ENCODE measurements at places on chromosomes 12 and 14. TPM values are rescaled to one million over a fixed set of nuclear protein-coding genes. Genes with fewer than 3 reads are reported as not detected.

GRCh38 chr12:1719139-1719538 is 28.3 kb downstream of the ADIPOR2 start:
- DNase-seq = no peak

Gene PXMP2
- polyA plus RNA-seq = 71.5 TPM

Gene TPH2
- polyA plus RNA-seq = 0.25 TPM

GRCh38 chr12:129063600-129063999 is 210.3 kb downstream of the GLT1D1 start:
- DNase-seq = no peak

Gene WNT5B
- polyA plus RNA-seq = 8.1 TPM

Gene CRACR2A
- 1.3 TPM for polyA plus RNA-seq

- no peak for DNase-seq
Measured at GRCh38 chr12:48824112-48824511, 5.8 kb downstream of the CACNB3 start.

DNA sequence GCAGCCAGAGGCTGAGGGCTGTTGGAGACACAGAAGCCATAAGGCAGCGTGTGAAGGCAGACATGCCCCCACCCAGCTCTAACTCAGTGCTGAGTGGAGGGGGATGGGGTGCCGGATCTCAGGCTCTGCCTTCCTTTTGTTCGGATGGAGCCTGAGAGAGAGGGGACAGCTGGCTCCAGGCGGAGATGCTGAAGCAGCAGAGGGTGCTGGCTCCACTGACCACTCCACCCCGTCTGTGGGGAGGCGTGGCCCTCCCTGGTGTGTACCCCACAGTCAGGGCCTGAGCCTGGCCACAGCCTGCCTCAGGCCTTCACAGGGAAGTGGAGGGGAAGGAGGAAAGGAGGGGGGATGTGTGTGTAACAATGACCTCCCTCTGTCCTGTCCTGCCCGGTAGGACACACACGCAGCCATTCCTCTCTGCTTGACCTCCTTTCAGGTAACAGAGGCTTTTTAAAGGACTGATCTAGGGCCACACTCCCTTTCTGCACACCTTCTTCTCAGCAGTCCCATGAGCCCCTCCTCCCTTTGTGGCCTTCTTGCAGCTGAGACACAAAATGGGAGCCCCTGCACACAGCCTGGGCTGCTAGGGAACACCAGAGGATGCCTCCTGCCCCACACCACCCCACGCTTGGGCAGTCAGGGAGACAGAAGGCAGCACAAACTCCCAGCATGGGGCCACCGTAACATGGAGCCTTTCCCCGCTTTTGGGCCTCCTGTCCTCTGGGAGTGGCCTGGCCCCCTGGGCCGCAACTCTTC is 9.6 kb upstream of the ENDOU start:
- DNase-seq = no peak

DNA sequence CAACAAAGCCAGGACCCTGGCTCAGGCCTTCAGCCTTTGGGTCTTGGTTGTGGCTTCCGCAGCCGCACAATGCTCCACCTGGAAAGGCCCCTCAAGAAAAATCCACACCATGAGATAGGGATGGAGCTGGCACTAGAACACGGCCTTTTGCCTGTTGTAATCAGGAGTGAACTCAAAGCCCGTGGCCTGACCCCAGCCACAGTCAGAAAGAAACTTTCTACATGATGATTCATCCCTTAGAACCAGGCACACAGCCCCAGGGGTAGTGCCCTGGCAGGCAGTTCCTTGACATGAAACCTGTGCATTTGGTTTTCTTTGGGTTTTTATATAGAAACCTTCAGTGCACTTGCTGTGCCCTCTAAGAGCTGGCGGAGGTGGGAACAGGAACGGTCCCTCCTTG is 5.1 kb downstream of the CLMN start:
- DNase-seq = no peak

DNA sequence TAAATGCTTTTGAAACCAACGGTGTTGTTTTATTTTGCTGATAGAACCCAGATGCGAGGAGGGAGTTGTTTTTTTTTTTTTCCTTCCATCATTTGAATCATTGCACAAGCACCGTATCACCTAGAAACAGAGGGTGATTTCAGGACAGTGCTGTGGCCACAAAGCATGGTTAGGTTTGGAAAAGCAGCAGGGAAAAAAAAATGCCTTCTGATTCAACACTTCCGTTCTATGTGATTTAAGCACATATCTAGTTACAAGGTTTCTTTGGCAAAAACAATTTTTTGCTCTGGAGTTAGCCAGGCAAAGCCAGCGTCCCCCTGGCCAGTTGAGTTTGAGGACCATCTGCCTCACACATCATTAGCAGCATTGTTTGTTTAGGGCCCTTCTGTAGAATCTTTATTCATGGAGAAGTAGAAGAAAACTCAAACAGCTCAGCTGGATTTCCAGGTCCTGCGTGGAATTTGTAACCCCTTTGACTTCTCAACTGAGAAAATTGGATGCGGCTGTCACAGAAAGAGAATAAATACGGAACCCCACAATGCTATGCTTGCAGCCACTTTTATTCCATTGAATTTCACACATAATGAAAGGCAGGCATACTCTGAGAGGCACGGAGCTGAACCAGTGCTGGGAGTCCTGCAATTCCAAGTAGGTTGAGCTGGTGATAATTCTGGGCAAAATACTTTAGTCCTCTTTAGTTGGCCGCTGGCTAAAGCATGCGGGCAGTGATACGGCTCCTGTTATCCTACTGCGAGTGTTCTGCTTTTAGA is 17.0 kb upstream of the WNT5B start:
- DNase-seq = no peak

GRCh38 chr12:105761075-105761474 is 377.7 kb downstream of the NUAK1 start:
- no peak for DNase-seq

Gene MMP17
- polyA plus RNA-seq = 1.6 TPM

DNA sequence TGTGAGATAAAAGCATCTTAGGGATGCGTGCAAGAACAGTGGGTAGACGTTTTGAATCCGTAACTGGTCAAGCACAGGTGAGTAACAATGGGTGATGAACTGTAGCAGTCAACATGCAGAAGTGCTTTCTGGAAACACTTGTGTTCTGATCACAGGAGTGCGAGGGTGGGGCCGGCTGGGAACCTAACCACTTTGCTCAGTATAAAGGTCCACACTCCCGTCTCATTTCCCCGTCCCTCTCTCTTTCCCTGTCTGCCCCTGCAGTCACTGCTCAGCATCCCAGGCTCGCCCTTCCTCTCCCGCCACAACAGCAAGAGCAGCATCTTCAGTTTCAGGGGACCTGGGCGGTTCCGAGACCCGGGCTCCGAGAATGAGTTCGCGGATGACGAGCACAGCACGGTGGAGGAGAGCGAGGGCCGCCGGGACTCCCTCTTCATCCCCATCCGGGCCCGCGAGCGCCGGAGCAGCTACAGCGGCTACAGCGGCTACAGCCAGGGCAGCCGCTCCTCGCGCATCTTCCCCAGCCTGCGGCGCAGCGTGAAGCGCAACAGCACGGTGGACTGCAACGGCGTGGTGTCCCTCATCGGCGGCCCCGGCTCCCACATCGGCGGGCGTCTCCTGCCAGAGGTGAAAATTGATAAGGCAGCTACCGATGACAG is 127.1 kb downstream of the FIGNL2 start:
- DNase-seq = peak; percentile 39

DNA sequence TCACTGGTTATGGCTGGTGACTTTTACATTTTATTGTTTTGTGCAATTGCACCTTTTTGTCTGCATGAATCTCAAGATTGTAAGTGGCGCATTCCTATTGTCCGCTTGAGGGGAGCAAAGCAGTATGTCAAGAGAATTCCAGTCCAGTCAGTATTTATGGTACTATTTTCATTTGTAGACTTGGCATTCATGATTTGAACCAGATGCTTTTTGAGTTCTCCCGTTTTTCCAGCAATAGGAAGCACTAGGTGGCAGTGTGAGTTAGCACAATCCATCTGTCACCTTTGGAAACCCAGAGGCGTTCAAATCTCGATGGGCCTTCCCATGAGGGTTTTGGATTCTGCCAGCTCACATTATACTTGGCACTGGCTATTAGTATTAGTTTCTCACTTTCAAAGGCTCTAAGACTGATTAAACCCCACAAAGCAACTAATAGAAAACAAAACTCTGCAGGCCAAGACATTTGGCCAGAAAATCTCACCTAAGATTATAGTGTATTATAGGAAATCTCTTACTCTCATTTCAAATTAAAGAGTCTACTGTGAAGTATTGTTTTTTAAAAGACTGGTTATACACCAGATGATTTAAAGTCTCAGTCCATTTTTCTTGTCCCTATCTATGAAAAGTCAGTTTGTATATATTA is 2.2 kb downstream of the DACT1 start:
- peak; percentile 86 for DNase-seq

DNA sequence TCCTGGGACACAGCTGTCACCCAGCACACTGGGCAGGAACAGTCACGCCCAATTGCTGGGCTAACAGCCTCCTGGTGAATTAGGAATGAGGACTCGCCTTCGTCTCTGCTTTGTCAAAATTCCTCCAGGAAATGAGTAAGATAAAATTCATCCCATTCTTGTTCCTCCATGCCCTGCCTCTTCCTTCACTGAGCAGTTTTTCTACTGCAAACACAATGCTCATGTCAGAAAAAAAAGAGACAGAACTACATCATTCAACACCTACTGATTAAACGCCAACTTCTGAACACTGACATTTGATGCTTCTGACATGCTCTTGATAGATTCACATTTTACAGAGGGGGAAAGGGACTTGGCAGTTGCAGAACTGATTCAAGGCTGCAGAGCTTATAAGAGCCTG is 37.5 kb upstream of the DTX1 start:
- DNase-seq = no peak

Gene MARS1
- 137 TPM for polyA plus RNA-seq

Gene GUCY2C
- polyA plus RNA-seq = 0.58 TPM

Gene SMCO3
- polyA plus RNA-seq = 2.3 TPM

- DNase-seq = no peak
Measured at GRCh38 chr14:99541677-99542470, 60.7 kb downstream of the CCNK start.

Gene TDG
- polyA plus RNA-seq = 55.8 TPM

Gene SERPINA10
- polyA plus RNA-seq = 0.28 TPM

- no peak for DNase-seq
Measured at GRCh38 chr12:49678711-49679110, 28.5 kb downstream of the FMNL3 start.

Gene ALDH2
- polyA plus RNA-seq = 117 TPM

DNA sequence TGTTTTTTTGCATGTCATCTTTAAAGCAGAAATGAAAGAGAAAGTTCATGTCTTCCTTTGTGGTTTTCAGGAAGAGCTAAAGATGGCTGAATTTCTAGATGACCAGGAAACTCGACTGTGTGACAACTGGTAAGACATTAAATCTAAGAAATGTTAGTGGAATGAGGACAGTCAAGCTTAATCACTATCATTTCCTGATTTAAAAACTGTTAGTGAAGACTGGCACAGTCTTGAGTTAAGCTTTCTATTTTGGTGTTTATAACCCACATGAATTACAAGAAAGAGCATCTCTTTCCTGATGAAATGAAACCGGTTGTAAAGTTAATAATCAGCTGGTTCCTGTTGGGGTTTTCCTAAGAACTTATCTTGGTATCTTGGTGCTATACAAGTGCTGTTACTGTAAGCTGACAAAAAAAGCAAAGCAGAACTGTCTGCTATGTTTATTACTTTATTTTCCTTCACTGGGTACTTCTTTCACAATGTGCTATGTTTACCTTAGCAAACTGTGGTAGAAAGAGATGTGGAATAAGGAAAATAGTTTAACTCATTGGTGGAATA is 5.2 kb downstream of the TRAFD1 start:
- DNase-seq = no peak

DNA sequence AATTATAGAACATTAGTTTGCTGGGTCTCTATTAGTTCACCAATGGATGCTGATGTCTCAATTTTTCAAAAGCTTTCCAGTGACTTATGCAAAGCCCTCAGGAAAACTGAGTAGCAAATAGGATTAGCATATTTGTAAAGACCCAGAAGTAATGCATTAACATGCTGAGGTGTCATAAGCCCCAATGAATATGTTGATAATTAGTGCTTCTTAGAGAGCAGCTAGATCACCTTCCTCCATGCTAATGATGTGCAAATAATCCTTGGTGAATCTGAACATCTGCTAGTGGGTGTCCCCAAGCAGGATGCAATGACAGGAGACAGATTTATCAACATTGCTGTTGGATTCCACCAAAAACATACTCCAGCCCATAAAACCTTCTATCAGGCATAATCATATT is 19.0 kb downstream of the IFNG start:
- DNase-seq = no peak

Gene CCDC197
- polyA plus RNA-seq = not detected

- DNase-seq = no peak
Measured at GRCh38 chr14:96203635-96204034, 1.0 kb upstream of the BDKRB2 start.

Gene TSPAN19
- polyA plus RNA-seq = 0.90 TPM

- no peak for DNase-seq
Measured at GRCh38 chr12:48329199-48329939, 21.4 kb downstream of the ZNF641 start.

GRCh38 chr14:51095854-51096823 is 1.2 kb upstream of the TRIM9 start:
- peak; percentile 16 for DNase-seq

GRCh38 chr12:25377469-25378177 is 126.9 kb upstream of the KRAS start:
- DNase-seq = no peak

- DNase-seq = no peak
Measured at GRCh38 chr14:28764257-28765160, 2.1 kb upstream of the FOXG1 start.

DNA sequence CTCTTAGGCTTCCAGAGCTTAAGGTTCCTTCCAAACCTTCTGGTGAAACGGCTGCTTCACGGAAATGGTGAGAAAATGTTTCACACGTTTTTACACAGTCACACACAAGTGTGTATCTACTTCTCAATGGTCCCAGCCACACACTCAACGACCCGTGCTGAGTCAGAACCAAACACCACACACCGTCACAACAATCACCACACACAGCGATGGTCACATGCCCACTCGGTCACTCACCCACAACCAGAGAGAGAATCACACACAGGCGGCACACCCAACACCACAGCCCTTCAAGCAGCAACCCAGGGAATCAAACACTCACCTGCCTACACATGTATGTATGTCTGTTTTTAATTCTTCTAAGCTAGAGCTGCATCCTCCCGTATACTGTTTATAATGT is 12.6 kb upstream of the PLEKHD1 start:
- DNase-seq = no peak

DNA sequence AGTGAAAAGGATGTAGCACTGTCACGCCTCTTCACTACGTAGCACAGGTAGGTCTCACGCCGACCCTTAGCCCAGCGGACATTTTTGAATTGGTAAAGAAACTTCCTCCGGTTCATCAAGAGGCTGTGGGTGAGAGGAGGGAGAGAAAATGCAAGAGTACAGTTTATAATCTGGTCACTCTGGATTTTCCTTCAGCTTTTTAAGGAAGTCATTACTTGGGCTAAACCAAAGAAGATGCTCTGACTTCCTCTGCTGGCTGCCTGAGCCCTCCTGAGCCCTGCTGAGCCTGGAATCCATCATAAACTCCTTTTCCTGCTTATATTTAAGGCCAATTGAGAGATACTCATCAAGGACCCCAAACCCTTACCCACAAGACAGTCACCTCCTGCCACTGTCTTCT is 5.8 kb downstream of the AICDA start:
- DNase-seq = no peak

Measured in renal pelvis (tissue), 12 donors.